Epithelial cell of proximal tubule (primary cell): ENCODE measurements at places on chromosomes 4 and X. TPM values are rescaled to one million over a fixed set of nuclear protein-coding genes. Genes with fewer than 3 reads are reported as not detected.

- no peak for DNase-seq
These were observed 160.1 kb downstream of the STK32B start for GRCh38 chr4:5211282-5211839.

- DNase-seq = no peak
These were observed 703.0 kb downstream of the PCDH18 start for GRCh38 chr4:136829280-136829679.

DNA sequence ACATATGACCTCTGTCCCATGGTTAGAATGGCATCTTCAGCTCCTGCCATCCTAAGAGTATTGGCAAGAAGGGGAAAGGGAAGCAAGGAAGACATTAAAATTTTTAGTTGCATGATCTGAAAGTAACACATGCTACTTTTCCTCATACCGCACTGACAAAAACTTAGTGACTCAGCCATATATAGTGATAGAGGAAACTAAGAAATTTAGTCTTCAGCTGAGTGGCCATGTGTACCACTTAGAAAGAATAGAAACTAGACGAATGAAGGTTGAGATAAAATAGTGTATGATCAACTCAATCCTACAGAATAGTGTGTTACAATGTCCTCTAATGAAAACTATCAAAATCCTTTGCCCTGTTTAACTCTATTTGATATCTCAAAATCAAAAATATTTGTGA, 164.1 kb downstream of the PPP3CA start:
- DNase-seq = no peak

DNA sequence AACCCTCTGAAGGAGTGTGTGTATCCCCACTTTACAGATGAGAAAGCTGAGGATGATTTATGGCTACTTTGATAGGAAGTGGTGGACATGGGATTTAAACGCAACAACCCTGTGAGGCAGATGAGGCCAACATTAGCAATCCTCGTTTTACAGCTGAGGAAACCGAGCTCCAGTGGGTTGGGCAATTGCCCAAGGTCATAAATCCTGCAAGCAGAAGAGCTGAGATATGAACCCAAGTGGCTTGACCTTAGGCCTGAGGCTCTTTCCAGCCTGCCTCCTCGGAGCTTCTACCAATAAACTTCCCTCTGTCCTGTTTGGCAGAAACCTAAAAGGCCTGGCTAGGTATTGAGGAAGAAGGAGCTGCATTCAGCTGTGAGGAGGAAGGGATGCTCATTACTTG, 185.5 kb upstream of the RBPJ start:
- no peak for DNase-seq

DNA sequence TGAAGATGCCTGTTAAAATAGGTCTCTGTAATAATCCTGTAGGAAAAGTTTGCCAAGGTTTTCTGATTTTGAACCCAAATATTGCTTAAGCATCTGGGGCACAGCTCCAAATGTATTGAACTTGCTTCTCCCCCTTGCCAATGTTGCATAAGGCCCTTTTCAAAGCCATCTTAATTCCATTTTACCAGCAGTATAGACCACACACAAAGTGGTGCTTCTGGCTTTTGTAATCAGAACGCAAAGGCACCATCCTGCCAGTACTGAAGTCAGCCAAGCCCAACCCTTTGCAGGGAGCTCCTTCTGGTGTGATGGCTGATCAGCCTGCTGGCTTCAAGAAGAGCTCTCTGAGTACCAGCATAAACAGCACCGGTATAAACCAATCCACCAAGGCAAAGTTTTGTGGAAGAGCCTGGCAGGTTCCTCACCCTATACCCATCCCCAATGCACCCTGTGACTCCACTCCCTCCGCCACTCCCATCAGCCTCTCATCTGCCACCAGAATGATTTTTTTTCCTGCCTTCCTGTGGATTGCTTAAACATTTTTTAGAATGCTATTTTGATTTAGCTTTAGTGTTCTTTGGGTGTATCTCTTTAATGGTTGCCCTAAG, 39.2 kb upstream of the USP9X start:
- DNase-seq = no peak

DNA sequence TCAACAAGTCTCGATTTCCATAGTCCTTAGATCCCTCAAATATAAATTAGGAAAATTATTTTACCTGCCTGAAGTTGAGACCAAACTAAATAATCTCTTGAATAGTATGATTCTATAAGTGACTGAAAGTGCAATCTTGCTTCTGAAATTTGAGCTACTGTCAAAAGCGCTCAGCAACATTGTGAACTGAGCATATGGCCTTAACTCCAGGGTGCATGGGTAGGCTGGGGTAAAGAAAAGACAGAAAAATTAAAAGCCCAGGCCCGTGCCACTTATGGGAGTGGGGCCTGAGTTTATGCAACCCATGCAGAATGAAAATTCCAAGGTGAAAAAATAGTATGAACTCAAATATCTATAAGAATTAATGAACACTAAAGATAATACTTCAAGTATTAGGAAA, 9.8 kb downstream of the PGRMC2 start:
- no peak for DNase-seq

DNA sequence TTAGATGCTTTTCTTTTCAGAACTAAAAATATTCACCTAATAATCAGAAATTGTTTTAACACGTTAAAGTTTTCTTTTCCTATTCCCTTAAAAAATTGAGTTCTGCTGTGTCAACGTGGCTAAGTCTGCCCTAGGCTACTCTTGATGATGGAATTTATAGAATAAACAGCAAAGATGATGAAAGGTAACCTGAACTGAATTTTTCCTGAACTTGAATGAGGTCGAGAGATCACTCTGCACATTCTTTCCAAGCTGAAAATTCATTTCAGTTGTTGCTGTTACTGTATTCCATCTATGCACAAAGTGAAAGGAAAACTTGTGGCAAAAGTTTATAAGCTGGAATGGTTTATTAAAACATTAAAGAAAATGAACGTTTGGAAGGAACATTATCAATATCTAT, 245.9 kb upstream of the GIMD1 start:
- DNase-seq = no peak

DNA sequence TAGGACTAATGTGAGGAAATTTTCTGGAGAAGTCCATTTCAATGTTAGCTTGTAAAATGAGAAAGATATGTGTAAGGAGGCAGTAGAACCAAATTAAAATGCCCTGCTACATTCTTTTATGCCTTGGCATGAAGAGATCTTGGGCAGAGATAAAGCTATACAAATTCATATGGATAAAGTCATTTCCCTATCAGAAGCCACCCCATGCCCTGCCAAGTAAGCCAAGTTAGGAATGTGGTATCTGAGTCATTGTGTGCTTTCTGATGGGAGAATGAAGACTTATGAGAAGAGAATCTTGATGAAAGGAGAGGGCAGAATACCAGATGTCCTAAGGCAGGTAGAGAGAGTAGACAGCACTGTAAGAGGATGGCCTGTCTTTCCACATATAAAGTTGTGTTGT, 83.7 kb downstream of the TEX13A start:
- DNase-seq = no peak

- DNase-seq = no peak
These were observed 875 bp downstream of the LAP3 start for GRCh38 chr4:17577665-17578481.

P2RY8 gene
- total RNA-seq = not detected in 2 replicates

GNRHR gene
- total RNA-seq = not detected in 2 replicates

PCYT1B gene
- 0.12 and 3.5 TPM in 2 replicates for total RNA-seq

ZNF674 gene
- 0.75 and 2.0 TPM in 2 replicates for total RNA-seq
